ENCODE measurements at places on chromosomes 2 and 18.

GRCh38 chr2:6113786-6114185 lies 421.6 kb downstream of the SOX11 start:
- DNase-seq, result no peak

DNA sequence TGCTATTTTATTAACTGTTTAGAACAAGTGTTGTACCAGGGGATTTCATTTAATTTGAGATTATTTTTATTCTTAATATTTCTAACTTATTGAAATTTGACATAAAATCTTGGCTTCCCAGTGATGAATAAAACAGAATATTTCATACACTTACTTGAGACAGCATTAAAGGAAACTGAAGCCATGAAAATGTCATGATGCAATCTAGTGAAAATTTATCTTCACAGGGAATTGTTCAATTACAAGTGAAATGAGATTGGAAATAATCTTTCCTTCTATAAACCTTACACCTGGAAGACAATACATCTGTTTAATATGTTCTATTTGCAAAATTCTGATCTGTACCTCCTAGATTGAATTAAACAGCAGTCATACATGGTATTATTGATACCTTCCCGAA lies 511.0 kb upstream of the CDH7 start:
- no peak for DNase-seq

DNA sequence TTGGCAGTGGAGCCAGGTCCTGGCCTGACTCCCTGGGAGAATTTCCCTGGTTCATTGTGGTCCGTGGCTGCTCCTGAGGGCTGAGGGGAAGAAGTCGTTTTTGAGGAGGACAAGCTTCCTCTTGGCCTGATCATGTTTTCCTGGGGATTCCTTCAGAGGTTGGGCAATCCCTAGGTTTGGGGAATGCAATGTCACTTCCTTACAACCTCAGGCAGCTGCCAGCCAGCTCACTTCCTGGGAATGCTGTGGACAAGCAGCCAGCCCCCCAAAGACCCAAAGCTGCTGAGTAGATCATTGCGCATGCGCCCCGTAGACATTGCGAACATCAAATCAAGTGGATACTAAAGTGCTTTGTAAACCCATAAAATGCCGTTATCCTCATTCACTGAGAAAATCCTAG lies 7.7 kb upstream of the DNMT3A start:
- DNase-seq, result no peak

GRCh38 chr2:5664278-5664681 lies 27.9 kb upstream of the SOX11 start:
- DNase-seq, result no peak

DNA sequence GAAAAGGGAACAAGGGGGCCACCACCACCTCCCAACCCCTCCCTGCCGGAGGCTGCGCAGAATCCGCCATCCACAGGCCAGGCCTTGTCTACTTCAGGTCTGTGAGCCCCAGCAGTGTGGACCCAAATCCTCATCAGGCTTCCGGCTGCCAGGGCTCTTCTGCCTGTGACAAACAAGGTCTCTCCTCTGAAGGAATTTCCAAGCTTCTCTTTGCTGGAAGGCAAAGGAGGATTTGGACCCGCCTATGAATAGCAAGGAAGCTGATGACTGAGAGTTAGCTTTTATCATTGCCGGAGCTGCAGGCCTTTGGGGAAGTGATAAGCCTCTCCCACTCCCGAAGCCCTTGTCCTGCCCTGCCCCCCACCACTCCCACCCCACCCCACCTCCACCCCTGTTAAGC lies 93.7 kb upstream of the SH3BP4 start:
- no peak for DNase-seq

GRCh38 chr2:30706534-30707303 lies 100.5 kb downstream of the CAPN13 start:
- peak; percentile 63 for DNase-seq

GRCh38 chr2:73985308-73986084 lies 786 bp downstream of the TET3 start:
- peak; percentile 9 for DNase-seq

- no peak for DNase-seq
Observed at GRCh38 chr2:36710858-36711515, 14.5 kb downstream of the VIT start.

DNA sequence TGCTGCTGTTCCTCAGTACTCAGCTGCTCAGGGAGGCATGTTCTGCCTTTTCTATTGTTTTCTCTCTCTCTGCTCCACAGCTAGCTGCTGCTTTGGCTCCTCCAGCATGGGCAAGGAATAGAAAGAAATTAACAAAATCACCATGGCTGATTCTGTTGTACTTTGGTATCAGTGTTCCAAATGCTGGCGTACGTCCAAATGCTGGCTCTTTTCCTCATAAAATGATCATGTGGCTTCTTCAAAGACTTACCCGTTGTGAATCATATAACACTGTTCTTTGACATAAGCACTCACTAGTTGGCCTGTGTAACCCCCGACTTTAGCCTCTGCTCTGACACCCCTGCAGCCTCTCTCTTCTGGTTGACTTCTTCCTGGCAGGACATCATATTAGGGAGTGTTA lies 547.6 kb downstream of the CPS1 start:
- DNase-seq, result no peak

- no peak for DNase-seq
Observed at GRCh38 chr2:15415748-15416147, 145.4 kb downstream of the NBAS start.

DNA sequence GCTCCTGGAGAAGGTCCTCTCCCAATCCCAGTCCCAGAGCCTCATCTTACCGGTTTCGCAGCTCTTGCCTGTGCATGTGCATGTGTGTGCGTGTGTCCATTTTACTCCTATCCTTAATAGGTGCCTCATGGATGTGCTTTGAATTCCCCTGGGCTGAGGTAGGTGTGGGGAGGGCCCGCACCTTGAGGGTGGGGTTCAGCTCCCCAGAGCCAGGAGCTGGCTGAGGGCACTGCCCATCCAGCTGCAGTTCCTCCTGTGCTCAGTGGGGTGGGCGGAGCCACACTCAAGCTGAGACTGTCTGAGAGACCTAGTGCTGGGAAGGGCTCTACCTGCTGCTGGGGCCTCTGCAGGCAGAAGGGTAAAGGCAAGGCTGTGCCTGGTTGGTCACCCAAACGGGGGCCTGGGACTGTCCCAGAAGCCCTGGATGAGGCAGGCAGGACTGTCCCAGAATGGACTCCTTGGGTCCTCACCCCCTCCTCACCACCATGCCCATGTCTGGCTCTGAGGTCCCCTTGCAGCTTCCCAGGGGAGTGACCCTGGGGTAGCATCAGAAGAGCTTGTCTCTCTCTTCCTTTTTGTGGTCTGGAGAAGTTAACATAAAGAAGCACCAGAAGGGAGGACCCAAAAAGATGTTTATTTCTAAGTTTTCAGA lies 8.9 kb downstream of the GDF7 start:
- no peak for DNase-seq

GRCh38 chr2:43218702-43219382 lies 7.6 kb downstream of the ZFP36L2 start:
- no peak for DNase-seq

DNA sequence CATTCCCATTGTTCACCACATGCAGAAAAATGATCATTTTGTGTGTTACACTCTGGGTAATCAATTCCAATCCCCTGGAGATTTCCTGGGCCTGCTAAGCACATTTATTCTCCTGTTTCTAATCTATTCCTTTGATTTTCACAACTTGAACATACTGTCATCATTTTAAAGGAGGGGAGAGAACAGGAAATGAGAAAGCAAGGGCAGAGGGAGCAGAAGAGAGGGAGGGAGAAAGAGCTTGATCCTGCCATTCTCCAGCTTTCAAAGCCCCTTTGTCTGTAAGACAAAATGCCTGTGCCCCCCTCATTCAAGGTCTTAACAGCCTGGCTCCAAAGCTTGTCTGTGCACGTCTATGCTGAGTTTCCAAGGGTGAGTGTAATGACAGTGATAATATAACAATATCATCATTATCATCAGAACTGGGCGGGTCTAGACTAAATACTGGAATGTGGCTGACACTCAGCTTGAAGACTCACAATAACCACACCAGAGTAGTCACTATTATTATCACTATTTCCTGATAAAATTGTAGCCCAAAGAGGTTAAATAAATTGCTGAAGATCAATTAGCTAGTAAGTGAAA lies 164.4 kb upstream of the KLHL29 start:
- DNase-seq, result no peak

GRCh38 chr18:61827591-61827990 lies 65.2 kb downstream of the RNF152 start:
- no peak for DNase-seq

DNA sequence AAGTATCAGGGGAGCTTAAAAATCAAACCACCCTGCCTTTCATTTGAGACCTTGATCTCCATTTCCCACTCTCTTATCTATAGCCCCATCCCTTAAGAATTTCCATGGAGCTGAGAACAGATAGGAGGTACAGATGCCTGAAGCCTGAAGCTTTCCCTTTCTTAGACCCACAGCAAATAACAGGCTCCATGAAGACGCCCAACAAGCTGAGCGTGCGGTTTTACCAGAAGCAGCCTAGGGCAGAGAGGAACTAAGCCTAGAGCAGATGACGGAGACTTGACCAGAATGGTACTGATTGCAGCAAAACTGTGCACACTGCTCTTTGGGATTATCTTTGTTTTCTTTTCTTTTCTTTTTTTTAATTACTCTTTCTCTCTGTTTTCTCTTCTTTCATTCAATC lies 1.7 kb upstream of the ERBB4 start:
- no peak for DNase-seq

- no peak for DNase-seq
Observed at GRCh38 chr2:197777823-197778407, 7.2 kb downstream of the BOLL start.

DNA sequence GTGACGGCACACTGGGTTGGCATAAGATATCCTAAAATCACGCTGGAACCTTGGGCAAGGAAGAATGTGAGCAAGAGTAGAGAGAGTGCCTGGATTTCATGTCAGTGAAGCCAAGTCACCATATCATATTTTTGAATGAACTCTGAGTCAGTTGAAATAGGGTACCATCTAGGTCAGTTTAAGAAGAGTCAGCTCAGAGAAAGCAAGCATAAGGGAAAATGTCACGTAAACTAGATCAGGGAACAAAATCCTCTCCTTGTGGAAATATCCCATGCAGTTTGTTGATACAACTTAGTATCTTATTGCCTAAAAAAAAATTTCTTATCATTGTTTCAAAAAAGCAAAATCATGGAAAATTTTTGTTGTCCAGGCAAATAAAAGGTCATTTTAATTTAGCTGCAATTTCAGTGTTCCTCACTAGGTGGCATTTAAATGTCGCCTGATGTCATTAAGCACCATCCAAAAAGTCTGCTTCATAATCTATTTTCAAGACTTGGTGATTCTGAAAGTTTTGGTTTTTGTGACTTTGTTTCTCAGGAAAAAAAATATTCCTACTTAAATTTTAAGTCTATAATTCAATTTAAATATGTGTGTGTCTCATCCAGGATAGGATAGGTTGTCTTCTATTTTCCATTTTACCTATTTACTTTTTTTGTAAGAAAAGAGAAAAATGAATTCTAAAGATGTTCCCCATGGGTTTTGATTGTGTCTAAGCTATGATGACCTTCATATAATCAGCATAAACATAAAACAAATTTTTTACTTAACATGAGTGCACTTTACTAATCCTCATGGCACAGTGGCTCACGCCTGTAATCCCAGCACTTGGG lies 19.6 kb downstream of the RSAD2 start:
- no peak for DNase-seq

DNA sequence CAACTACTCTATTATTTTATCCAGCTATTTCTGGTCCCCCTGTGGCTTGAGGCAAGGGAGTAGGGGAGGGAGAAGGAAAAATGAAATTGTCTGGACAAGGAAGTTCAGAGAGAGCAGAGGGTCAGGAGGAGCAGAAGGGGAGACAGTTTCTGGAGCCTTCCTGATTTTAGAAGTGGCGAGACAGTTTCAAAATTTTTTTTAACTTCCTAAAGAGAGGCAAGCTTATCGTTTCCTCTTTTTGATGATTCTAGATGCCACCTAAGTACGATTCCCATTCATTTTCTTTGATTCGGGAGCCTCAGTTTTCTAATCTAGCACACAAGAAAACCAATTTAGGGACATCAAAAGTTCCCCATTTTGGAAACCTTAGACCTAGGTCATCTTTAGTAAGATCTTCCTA lies 96.9 kb upstream of the B3GNT2 start:
- DNase-seq, result no peak

- no peak for DNase-seq
Observed at GRCh38 chr2:11798701-11799435, 52.4 kb downstream of the LPIN1 start.

GRCh38 chr2:119142824-119143223 lies 15.7 kb downstream of the C1QL2 start:
- peak; percentile 63 for DNase-seq

DNA sequence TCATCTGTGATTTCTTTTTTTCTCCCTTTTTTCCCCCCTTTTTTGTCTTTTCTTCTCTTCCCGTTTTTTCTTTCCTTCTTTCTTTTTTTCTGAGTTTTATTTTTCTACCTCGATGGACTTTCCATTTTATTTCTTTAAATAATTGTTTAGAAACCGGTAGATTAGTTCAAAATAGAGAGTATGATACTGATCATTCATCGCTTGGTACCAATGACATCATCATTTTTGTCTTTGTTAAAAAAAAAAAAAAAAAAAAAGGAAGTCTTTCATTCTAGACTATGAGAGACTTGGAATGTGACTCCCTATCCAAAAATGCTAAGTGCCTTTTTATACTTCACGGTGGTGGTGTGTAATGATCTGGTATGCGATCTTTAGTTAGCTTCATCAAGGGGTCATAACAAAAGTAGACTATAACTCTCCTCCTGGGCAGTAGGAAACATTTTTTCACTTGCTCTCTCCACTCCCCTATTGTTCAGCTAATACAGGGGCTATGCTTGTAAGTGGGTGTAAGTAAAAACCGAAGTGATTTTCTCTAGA lies 1517.5 kb upstream of the ZEB2 start:
- no peak for DNase-seq

DNA sequence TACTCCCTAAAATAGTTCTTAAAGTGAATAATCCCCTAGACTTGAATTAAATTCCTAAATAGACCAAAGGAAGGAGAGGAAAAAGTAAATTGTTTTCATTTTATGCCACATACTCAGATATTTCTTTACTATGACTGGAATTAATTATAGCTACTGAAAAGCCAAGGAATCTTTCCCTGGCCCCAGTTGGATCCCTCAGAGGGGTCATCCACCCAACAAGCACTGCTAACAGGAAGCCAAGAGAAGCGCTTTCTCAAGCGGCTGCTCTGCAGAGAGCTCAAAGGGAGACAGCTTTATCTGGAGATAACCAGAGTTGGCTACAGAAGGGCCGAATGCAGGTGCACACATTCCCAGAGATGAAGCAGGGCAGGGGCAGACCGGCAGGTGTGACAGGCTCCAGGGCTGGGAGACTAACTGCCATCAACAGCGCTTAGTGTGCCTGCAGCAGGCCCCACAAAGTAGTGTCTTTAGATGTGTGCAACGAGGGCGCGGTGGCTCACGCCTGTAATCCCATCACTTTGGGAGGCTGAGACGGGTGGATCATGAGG lies 51.1 kb downstream of the POLR1A start:
- DNase-seq, result no peak

DNA sequence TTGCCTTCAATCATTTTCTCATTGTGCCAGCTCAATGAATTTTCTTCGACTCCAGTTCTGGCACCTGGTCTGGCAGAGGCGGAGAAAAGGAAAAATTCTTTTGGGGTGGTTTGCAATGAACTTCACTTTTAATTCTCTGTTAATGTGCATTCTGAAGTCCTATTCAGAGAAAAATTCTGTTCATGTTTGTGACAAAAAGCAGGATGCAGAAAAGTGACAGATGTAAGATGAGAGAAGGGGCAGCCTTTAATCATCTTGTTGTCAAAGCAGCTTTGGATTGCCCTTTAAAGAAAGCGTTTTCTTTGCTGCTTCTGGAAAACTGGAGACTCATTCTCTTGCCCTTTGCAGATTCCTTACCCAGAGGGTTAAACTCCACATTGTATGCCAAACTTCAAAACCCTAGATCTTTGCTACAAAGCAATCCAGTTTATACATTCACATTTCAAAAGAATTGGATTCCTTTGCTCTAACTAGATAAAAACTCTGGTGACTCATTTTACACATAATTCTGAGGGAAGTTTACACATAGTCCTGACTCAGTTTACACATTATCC lies 94.6 kb upstream of the CAVIN2 start:
- no peak for DNase-seq
